ENCODE measurements at places on chromosomes 16 and 17.

GRCh38 chr17:81537343-81537855 is 9.2 kb downstream of the FSCN2 start:
- DNase-seq = no peak

GRCh38 chr16:52439171-52439701 is 107.7 kb downstream of the TOX3 start:
- DNase-seq = no peak

GRCh38 chr16:16148755-16149154 is 74.5 kb downstream of the ABCC6 start:
- DNase-seq = no peak

DNA sequence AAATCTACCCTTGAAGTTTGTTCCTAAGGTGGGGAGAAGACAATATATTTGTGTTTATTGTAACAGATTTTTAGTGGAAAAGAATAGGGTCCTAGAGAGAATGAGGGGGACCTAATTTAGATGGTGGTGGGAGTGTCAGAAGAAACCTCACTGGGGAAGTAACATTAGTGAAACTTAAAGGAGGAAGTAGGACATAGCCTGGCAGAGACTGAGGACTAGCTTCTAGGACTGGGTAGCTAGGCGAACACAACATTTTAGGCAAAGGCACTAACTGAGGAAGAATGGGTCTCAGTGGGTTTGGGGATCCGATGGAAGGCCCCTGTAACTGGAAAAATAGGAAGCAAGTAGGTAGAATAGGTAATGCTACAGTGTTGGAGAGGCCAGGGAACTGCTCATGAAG is 4.2 kb upstream of the ARL2BP start:
- no peak for DNase-seq

DNA sequence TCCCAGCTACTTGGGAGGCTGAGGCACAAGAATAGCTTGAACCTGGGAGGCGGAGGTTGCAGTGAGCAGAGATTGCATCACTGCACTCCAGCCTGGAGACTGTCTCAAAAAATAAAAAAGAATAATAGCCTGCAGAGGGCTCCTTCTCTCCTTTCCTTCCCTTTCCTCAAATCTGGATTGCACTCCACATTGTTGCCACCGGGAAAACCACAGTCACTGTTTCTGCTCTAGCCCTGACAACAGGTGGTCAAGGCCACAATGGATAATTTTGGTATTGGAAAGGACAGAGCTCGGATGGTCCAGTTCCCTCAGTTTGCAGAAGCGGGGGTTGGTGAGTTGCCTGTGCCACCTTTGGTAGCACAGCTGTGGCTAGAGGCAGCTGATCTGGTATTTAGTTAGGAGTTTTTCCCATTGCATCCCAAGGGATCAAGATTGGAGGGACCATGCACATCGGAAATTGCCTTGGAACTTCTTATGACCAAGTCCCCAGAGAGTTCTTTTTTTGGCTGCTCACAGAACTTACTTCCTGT is 44.7 kb upstream of the PRSS54 start:
- DNase-seq = peak; percentile 10

- no peak for DNase-seq
Observed at GRCh38 chr16:85479972-85480726, 133.0 kb upstream of the GSE1 start.

DNA sequence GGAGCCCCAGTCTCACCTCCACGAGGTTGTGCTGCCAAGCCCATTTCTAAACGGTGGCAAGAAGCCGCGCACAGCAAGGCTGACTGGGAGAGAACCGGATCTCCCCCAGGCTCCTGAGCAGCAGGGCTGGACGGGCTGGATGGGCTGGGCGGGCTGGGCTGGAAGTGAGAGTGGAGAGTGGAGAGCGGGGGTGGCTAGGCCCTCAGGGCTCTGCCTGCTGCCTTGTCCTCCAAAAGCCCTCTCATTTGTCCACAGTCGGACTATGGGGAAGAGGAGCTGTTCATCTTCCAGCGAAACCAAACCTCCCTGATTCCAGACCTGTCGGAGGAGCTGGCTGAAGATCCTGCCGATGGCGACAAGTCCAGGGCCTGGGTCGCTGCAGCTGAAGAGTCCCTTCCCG is 3.2 kb downstream of the DNAAF8 start:
- no peak for DNase-seq

- DNase-seq = no peak
Observed at GRCh38 chr17:41322903-41323895, 7.7 kb upstream of the KRTAP17-1 start.

DNA sequence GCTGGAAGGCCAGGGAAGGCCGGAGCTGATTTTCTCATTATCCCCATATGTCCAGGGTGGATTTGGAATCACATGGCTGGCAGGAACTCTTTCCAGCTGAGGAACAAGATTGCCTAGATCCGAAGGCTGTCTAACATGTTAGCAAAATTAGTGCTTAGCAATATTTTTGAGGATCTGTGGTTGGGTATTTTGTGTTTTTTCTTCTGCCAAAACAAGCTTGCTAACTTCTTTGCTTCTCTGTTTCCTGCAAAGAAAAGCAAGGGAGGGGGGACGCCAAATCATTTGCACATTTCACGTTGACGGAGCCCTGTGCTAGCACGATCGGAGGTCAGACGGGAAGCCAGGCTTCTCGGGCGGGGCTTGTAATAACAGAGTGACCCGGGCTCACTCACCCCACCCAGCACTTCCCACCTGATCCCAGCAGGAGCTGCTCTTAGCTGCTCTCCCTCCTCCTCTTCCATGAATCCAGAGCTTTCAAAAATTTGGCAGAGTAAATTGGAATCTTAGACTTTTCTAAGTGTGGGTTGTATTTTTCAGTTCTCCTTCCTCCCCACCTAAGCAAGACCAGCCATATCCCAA is 33.3 kb upstream of the FOXF1 start:
- no peak for DNase-seq

DNA sequence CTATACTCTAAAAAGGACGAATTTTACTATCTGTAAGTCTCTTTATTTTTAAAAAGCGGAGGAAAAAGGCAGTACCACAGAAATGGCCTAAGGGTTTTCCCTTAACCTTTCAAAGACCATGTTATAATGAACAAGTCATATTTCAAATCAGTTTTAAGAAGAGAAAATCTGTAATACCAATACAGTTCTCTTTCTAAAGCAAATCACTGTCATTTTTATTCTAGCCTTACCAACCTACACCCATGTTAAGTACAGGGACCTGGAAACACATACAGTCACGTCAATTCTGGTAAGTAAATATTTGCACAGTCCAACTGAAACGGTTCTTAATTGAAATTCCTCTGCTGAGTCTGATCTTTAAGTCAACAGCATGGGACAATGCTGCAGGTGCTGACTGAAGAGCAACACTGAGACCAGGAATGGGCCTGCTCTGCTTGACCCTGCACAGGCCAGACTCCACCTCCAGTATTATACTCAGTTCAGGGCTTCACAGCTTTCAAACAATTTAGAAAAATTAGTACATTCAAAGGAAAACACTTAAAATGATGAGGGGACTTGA is 20.2 kb downstream of the MBTPS1 start:
- DNase-seq = no peak

GRCh38 chr17:80817321-80817845 is 174.3 kb upstream of the CHMP6 start:
- DNase-seq = no peak

DNA sequence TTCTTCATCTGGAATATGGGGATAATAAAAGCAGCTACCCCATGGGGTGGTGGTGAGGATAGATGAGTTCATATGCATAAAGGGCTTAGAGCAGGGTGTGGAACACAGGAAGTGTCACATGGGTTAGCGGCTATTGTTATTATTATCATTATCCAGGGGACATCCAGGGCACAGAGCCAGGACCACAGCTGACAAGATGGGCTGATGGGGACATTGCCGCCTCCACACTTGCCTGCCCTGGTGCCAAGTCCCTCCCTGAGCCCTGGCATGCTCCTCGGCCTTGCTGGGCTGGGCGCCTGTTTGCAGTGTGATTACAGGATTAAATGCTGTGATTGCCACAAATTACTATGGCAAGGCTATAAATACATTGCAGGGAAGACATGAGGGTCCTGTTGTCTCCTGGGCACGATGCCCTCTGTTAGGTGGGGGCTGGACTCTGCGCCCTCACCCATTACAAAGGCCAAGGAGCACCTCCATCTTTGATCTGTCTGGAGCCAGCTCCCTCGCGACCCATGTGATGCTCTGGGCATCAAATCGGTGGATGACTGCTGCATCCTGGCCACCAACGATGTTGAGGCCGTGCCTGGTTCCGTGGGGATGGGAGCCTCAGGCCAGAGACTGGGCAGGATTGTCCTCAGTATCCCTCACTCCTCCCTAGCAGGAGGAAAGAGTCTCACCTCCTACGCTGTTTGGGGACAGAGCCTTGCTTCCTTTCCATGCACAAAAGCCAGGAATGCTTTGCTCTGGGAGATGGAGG is 43.2 kb downstream of the PIMREG start:
- no peak for DNase-seq

GRCh38 chr16:78778101-78779004 is 678.9 kb downstream of the WWOX start:
- no peak for DNase-seq

DNA sequence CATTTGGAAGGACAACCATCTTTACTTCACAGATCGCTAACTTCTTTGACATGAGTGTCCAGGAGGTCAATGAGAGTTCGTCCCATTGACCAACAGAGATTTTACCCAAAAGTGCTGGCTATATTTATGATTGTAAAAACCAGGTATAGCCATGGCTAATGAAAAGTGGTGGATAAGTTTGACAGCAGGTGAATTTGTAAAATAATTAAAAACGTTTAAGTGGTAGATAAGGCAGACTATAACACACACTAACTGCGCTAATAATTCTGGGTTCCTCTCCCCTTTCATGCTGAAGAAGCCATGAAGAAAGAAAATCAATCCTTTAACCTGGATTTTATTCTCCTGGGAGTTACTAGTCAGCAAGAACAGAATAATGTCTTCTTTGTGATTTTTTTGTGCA is at the start of gene OR1A2:
Gene OR1A2 (plus strand): TSS at position 301 of the 400 bp plus-strand sequence. CDS start 0 bp downstream, at position 301.
- no peak for DNase-seq

- DNase-seq = no peak
Observed at GRCh38 chr17:74123866-74124444, 79.5 kb upstream of the RPL38 start.

- no peak for DNase-seq
Observed at GRCh38 chr17:69869667-69870066, 205.4 kb upstream of the KCNJ16 start.

DNA sequence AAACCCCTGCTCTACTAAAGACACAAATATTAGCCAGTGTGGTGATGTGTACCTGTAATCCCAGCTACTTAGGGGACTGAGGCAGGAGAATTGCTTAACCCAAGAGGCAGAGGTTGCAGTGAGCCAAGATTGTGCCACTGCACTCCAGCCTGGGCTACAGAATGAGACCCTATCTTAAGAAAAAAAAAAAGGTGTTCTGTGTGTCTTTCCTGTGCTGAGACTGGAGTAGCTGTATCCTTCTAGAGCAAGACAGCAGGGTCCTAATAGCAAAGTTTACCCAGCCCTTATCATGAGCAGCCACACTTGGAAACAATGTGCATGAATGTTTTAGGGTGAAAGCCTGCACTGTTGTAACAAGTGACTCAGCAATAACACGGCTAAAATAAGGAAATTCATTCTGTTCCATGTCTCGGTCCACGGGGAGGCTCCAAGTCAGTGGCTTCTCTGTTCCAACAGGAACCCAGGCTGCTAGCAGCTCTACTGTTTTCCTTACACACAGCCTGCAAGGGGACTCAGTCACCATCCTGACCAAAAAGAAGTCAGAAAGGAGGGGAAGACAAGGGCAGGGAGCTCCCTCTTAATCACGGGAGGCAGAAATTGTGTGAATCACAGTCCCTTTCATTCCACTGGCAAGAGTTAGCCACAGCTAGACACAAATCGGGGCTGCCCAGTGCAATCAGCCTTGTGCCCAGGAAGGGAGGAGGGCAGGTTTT is 7.1 kb upstream of the SLC5A11 start:
- peak; percentile 63 for DNase-seq

- peak; percentile 72 for DNase-seq
Observed at GRCh38 chr17:1001640-1002411, 4.9 kb downstream of the TIMM22 start.

DNA sequence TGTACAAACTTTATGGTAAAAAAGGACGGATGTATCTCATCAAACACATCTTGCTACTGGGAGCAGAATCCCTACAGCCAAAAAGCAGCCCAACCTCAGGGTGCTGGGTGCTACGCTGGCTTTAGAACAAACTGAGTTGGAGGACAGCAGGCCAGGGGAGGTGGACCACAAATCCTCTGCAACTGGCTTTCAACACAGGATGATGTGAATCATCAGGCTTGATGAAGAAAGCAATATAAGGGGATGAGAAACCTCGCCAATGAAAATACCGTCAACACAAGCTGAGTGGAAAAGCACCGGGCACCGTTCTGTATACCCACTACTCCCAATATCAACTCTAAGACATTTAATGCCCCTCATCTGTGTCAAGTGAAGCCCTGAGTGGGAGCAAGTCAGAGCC is 14.3 kb downstream of the HBQ1 start:
- DNase-seq = no peak

DNA sequence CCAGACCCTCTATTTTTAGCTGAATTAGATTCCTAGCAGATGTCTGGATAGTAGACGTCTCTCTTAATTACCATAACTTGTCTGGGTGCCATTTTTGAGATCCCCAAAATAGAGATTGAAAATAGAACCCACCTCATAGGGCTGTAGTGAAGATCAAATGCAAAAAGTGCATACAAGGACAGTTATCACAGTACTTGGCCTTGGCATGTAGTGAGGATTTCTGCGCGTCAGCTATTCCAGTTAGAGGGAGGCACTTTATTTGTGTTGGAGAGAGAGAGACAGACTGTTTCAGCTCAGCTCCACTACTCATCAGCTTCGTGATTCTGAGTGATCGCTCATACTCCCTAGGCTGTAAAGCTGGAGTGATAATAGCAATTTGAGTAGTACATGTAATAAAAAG is 59.6 kb upstream of the CDH13 start:
- DNase-seq = no peak

DNA sequence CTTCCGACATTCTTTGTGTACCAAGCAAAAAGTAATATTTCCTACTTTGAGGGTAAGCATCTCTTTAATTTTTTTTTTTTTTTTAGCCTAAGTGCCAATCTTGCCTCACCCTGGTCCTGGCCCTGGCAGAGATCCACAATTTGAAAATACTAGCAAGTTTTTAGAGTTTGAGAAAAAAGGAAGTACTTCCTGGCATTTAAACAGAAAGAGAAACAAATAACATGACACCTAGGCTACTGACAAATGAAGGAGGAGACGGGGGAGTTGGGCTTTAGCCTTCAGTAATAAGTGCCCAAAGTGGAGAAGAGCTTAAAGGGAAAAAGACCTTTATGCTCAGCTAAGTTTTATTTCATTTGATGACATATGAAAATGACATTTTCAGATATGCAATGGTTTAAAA is 92.8 kb downstream of the HS3ST3A1 start:
- peak; percentile 39 for DNase-seq

GRCh38 chr16:17564856-17565255 is 94.1 kb upstream of the XYLT1 start:
- no peak for DNase-seq

GRCh38 chr17:39631403-39631802 is 4.7 kb downstream of the PPP1R1B start:
- no peak for DNase-seq

All from AG10803 (cell line).